Prostate gland (tissue), 2 donors: ENCODE measurements at places on chromosomes 12 and 14. TPM values are rescaled to one million over a fixed set of nuclear protein-coding genes. Genes with fewer than 3 reads are reported as not detected.

Gene EML1
- total RNA-seq, result 31.8 TPM

Gene PKP2
- 28.0 TPM for total RNA-seq

Gene SLC25A47
- not detected for total RNA-seq

Gene B4GALNT3
- total RNA-seq, result 7.1 TPM

Gene CAPS2
- 29.8 TPM for total RNA-seq

Gene RARG
- 28.9 TPM for total RNA-seq

Gene LIN7A
- 5.4 TPM for total RNA-seq

Gene CDH24
- 7.2 TPM for total RNA-seq

Gene CFAP54
- total RNA-seq, result 0.68 TPM

Gene GUCY2C
- not detected for total RNA-seq

Gene CAPZA3
- 6.4 TPM for total RNA-seq

GRCh38 chr12:16225692-16226091 lies 51.8 kb downstream of the SLC15A5 start:
- no peak for DNase-seq

- DNase-seq, result no peak
These were observed 143.7 kb downstream of the AKAP6 start for GRCh38 chr14:32472512-32473463.

DNA sequence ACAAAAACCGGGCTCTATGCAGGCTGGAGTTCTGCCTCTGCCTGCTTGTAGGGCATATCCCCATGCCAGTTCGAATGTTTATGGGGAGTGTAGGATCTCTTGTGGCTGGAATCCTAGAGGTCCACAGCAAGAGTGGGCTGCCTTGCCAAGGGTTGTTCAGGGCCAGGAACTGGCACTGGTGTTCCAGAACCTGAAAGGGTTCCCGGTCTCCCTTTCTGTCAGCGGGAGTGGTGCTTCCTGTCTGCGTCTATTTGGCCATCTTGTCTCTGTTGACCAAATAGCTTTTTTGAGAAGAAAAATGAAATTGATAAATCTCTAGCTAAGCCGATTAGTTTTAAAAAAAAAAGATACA lies 17.8 kb downstream of the OLR1 start:
- DNase-seq, result no peak

GRCh38 chr12:94771741-94772140 lies 121.4 kb upstream of the TMCC3 start:
- no peak for DNase-seq

DNA sequence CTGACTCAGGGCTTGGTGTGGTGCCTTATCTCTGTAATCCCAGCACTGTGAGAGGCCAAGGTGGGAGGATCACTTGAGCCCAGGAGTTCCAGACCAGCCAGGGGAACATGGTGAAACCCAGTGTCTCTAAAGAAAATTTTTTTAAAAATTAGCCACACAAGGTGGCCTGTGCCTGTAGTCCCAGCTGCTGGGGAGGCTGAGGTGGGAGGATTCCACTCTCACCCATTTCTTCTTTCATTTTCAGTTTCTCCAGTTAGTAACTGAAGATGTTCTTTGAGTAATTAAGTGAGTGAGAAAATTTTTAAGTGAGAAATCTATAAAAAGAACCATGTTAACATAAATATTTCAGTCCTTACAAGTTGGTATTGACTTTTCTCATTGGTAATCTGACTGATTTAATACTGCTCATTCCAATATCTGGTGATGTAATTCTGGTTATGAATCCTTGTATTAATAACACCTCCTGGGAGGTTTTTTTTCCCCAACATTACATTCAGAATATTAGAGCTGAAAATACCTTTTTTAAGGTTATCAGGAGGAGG lies 6.1 kb downstream of the METTL3 start:
- no peak for DNase-seq

- DNase-seq, result no peak
These were observed 80.5 kb downstream of the FBXO33 start for GRCh38 chr14:39351708-39352107.

GRCh38 chr14:22836301-22837113 lies at the start of gene MMP14:
TSS of gene MMP14 (plus strand) at chr14:22836585. CDS start at chr14:22836818, 233 bp downstream.
- DNase-seq, result peak; percentile 81

DNA sequence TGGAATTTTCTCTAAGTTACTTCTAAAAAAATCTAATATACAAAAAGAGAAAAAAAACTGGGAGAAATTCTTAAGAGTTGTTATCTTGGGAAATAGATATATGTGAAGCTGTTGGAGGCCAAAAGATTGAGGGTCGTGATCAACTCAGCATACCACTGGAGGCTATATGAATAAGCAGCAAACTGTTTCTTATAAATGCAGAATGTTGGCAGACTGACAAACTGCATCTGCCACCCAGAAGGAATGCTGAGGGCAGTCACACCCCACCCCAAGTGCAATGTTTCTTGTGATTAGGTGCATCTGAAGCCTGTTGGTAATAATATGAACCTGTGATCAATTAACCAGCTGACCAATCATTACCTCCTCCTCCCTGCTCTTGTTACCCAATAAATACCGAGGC lies 818.6 kb upstream of the MGAT4C start:
- no peak for DNase-seq

DNA sequence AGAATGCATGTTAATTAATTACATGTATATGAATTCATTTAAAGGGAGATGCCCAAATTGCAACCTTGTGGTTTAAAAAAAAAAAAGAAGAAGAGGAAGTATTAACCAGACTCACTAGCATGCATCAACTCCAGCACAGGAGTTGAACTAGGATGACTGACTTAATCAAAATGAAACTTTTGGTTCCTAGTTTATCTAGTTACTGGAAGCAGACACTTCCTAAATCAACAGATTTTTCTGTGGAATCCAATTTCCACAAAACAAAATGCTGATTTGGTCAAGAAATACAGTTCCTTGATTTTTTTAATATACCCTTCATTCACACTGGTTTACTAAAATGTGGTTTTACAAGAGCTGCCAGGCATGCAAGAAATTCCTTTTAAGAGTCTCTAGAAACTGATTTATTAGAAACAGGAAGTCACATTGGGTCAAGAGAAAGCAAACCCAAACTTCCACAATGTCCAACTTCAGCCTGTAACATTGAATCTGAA lies 41.6 kb downstream of the ITPR2 start:
- DNase-seq, result no peak

GRCh38 chr12:52331833-52332232 lies 10.6 kb upstream of the KRT83 start:
- no peak for DNase-seq

GRCh38 chr12:63668028-63668799 lies at the start of gene DPY19L2:
TSS of gene DPY19L2 (minus strand) at chr12:63668493. CDS start at chr12:63668393, 100 bp downstream.
- DNase-seq, result peak; percentile 78

- peak; percentile 89 for DNase-seq
These were observed 128.0 kb downstream of the RFLNA start for GRCh38 chr12:124422570-124423523.

DNA sequence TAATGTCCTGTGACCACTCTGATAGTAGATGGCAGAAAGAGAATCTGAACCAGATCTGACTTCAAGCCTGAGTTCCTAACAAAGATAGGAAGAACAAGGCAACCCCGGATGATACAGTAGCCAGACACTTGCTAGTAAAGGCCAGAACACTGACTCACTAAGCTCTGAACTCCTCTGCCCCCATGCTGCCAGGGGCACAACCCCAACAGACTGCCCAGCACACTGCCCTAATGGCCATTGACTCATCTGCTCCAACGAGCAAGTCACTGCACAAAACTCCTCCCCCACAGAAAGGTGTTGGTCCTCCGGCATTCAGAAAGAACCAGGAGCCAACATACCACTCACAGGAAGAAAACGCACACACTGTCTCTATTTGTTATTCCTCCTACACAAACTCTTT lies 179.6 kb upstream of the NUDT4 start:
- no peak for DNase-seq

DNA sequence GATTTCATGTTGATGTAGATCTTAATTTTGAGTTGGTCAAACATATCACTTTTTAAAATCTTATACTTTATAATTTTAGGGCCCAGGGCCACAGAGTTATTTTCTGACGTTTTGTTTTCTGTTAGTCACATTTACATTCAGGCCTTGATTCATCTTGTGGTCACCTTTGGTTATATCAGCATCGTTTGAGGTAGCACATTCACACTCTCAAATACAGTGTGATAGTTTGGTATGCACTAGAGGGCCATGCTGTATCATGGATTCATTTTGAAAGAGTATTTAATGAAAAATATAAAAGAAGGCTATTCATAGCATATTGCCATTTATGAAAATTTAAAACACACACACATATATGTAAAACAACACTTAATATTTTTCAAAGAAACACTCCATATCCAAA lies 274.6 kb downstream of the RAD51B start:
- no peak for DNase-seq
